ENCODE measurements at places on chromosomes 13 and 19.
A peak's percentile ranks its signal among the peaks of the same experiment; 100 is the strongest.

- no peak for DNase-seq
These were observed 77.0 kb downstream of the STARD13 start for GRCh38 chr13:33208290-33209220.

- DNase-seq: no peak
These were observed 39.4 kb downstream of the CELF5 start for GRCh38 chr19:3263866-3264265.

GRCh38 chr19:5585461-5586299 is 17.9 kb upstream of the TINCR start:
- no peak for DNase-seq

DNA sequence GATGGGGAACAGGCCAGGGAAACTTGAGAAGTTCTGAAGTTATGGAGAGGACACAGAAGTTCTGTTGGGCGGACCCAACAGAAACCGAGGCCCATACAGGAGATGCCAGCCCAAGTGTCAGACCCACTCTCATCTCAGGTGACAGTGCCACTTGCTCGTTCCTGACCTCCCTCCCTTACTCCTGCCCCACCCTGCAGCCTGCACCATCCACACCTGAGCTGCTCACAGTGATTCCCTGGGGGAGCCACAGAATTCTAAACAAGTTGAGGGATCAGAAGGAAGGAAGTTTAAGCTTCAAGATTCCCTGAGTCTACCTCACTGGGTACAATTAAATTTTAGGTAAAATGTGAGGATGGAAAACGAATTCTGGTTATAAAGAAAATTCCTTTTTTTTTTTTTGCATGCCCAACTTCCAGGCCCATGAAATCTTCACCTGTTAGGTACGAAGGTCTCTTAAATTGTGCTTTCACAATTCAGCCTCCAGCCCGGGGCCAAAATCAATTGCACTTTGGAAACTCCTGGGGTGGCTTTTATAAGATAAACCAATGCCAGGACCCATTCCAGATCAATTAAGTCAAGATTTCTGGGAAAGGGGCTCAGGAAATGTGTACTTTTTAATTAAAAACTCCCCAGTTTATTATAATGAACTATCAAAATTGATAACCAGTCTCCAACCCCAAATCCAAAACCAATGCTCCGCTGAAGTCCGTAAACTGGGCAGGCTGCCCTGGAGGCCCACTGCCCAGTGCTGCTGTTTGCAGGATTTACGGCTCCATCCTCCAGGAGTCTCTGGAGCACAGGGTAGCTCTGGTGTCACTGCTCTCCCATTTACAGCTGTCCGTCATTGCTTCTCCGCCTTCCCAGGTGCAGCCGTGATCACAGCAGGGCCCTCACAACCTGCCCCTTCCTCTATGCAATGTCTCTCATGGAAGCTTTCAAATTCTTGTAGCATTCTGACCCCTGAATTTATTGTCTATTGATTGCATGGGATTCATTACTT is 643.5 kb downstream of the UQCRFS1 start:
- no peak for DNase-seq

- DNase-seq: no peak
These were observed 135.9 kb upstream of the TMTC4 start for GRCh38 chr13:100810481-100810880.

DNA sequence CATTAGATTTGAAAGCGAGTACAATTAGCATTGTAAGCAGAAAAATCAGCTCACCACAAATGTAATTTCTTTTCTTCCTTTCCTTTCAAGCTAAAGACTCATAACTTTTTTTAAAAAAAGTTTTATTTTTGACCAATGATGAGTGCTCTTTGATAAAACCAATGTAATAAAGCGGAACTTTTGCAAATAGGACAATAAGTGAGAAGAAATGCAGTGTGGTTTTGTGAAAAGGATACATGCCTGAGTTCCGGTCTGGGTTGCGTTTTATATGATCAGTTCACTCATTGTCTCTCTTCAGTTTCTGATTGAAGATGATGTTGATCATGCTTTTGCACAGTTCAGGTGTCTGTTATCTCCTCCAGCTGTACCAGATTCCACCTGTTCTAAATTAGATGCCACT is 274.4 kb downstream of the KLF12 start:
- DNase-seq: no peak

DNA sequence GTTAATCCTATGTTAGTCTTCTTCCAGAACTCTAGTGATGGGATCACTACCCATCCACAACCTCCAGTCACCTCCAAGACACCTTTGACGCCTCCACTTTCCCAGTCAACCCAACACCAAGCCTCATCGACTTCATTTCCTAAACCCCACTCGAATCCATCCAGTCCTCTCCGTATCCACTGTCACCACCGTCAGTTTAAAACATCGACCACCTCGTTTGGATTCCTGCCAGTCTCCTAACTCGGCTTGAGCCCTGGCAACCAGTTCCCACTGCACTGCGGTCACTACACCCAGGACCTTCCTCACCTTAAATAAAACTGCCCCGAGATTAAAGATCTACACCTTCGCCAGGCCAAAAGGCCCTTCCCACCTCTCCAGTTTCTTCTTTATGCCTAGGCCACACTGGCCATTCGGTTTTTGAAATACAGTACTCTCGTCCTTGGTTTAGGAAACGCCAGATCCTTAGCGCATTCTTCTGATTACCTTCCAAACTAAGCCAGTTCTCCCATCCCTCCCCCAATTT is 1.2 kb downstream of the MTIF3 start:
- no peak for DNase-seq

GRCh38 chr13:113288880-113289279 is 8.2 kb upstream of the LAMP1 start:
- DNase-seq: no peak

DNA sequence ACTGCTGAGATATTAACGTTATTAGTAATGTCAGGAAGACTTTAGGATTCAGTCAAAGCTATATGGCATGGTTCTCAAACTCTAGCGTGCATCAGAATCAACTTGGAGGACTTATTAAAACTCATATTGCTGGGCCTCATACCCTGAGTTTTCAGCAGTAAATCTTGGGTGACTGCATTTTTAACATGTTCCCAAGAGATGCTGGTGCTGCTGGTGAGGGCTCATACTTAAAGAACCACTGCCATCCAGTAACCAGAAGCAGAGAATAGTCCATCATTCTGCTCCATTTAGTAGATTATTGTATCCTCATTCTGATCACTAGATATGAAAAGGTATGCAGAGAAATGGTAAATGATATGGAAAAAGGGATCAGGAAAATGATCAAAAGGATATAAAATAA is 7.9 kb downstream of the GPR12 start:
- DNase-seq: no peak

DNA sequence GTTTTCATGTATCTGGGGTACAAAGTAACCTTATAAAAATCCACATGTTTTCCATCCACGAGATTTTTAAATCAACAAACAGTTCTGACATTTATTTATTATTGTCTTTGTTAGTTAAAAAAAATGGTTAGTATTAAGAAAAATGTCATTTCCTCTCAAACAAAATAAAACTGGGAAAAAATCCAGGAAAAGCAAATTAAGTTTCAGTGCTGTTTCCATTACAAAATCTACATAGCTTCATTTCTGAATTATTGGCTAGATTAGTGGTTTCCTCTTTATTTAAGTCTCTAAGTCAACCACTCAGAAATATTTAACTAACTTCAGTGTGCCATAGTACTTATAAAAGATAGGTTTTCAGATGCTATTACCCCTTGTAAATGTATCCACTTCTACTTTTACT is 49.1 kb downstream of the MZT1 start:
- DNase-seq: no peak

DNA sequence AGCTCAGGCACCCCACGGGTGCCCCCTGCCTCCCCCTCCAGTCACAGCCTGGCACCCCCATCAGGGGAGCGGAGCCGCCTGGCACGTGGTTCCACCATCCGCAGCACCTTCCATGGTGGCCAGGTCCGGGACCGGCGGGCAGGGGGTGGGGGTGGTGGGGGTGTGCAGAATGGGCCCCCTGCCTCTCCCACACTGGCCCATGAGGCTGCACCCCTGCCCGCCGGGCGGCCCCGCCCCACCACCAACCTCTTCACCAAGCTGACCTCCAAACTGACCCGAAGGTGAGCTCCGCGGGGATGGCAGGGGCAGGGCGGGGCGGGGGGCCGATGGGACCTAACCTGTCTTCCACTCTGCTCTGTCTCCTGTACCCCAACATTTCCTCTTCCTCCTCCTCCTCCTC is 25.0 kb downstream of the CKM start:
- no peak for DNase-seq

GRCh38 chr19:49020931-49021895 is 2.9 kb downstream of the CGB3 start:
- DNase-seq: no peak

DNA sequence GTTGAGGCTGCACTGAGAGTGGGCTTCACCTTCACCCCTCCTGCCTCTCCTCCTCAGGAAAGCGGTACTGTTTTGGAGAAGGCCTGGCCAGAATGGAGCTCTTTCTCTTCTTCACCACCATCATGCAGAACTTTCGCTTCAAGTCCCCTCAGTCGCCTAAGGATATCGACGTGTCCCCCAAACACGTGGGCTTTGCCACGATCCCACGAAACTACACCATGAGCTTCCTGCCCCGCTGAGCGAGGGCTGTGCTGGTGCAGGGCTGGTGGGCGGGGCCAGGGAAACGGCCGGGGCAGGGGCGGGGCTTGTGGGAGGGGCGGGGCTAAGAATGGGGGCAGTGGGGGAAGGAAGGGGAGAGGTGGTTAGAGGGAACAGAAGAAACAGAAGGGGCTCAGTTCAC is 7.5 kb downstream of the CYP2A13 start:
- DNase-seq: no peak

GRCh38 chr13:28717170-28717569 is 1.6 kb downstream of the SLC46A3 start:
- DNase-seq: no peak

- DNase-seq: no peak
These were observed 2.4 kb downstream of the FGF21 start for GRCh38 chr19:48757741-48758144.

- no peak for DNase-seq
These were observed 1842.3 kb downstream of the PCDH9 start for GRCh38 chr13:65387743-65388347.

DNA sequence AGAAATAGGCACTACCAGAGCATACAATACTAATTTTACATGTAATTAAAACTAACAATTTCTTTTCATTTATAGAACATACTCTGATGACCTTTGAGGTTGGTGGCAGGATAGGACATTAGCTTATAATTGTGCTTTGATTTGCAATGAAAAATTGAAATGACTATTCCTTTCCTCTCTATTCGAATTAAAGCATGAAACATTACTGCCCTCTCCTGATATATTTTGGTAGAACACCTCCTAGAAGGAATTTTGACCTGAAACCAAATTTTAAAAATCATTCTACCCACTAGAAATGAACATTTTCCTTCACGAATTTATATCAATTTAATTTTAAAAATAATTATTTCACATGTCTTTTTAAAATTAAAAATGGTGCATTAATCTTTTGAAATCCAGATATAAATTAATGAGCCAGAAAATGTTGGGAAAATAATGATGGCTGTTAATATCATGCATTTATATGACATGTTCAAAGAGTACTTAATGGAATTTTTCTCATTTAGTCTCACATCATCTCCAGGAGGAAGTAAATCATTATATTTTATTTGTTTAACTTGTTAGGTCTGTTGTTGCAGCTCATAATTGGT is 556.3 kb upstream of the ARGLU1 start:
- peak; percentile 12 for DNase-seq

- no peak for DNase-seq
These were observed 195.1 kb downstream of the VWA8 start for GRCh38 chr13:41765813-41766212.
